Stimulated activated CD8-positive, alpha-beta memory T cell treated with anti-CD3 and anti-CD28 coated beads, Interleukin-7, amount 100 ng/mL, for 1 hour (primary cell): ENCODE measurements at places on chromosomes 4 and X.

- DNase-seq = no peak
Observed at GRCh38 chrX:132692526-132692925, 203.7 kb upstream of the MBNL3 start.

GRCh38 chr4:154332681-154333421, 158.7 kb downstream of the DCHS2 start:
- DNase-seq = no peak

- no peak for DNase-seq
Observed at GRCh38 chr4:110510955-110511544, 35.1 kb downstream of the ENPEP start.

DNA sequence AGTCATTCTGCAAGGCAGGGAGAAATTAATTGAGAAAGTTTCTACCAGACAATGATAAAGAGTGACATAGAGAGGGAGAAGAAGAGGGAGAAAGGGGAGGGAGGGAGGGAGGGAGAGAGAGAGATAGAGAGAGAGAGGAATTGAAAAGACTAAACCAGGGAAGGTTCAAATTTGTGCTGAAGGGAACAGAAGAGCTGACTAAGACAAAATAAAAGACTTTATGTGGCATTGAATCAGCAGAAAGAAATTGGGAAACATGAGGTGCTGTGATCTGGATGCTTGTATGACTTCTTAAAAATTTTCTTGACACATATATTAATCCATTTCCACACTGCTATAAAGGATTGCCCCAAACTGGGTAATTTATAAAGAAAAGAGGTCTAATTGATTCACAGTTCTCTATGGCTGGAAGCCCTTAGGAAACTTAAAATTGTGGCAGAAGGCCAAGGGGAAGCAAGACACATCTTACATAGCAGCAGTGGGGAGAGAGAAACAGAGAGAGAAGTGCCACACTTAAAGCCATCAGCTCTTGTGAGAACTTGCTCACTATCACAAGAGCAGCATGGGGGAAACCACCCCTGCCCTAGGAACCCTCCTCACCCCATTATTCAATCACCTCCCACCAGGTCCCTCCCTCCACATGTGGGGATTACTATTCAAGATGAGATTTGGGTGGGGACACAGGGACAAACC, 13.5 kb upstream of the CXCL6 start:
- DNase-seq = no peak

- no peak for DNase-seq
Observed at GRCh38 chr4:86481440-86481839, 112.7 kb upstream of the PTPN13 start.

- no peak for DNase-seq
Observed at GRCh38 chrX:11064851-11065600, 46.1 kb upstream of the HCCS start.

GRCh38 chrX:30762755-30763154, 109.5 kb downstream of the GK start:
- no peak for DNase-seq

- DNase-seq = no peak
Observed at GRCh38 chr4:15240764-15241163, 187.1 kb upstream of the C1QTNF7 start.

- no peak for DNase-seq
Observed at GRCh38 chr4:118557298-118557851, 127.8 kb upstream of the METTL14 start.

GRCh38 chrX:130395341-130395740, 6.4 kb upstream of the RBMX2 start:
- no peak for DNase-seq

DNA sequence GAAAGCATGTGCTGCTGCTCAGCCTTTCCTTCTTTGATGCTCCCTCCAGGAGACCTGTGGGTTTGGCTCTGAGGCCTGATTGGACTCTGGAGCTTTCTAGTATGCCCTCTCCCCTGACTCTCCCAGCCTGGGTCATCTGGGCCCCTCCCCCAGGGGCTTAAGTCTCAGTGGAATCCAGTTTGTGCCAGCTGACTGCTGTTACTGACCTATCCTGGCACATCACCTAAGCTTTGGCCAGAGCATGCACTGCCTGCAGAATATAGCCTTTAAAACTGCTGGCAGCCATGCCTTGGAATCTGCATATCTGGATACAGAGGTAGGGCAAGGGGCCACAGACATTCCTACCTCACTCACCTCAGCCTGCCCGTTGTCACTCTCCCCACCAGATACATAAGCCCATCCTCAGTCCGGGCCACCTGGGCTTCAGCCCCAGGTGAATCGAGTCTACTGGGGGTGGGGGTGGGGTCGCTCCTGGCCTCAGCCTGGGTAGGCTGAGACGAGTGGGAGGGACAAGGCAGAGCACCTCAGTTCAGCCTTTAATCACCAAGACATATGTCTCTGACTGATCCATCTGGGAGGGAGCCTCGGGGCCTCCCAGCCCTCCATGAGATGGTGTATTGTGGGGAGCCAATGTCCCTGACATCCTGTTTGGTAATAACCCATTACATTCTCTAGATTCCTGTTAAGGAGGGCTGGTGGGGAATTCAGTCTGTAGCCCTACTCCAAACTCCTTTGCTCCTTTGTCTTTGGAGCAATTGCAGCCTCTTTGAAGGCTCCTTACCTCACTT, 61.2 kb downstream of the STARD8 start:
- no peak for DNase-seq

DNA sequence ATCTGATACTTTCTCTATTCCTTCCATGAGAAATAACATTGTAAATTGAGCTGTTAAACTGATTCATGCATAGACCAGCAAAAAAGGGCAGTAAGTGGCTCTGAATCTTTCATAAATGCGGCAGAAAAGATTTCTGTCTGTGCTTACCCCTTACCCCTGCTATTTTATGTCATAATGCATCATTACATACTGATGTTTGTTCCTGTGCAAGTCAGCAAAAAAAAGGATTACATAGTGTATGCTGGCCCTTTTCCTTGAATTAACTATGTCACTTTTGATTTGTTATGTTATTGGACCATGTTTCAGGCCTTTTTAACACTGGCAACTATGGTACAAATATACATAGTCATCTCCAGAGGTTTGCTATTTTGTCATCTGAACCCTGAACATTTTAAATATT, 2159.7 kb downstream of the PCDH7 start:
- DNase-seq = no peak

- DNase-seq = no peak
Observed at GRCh38 chr4:121150486-121150885, 13.6 kb downstream of the TNIP3 start.

GRCh38 chrX:135193740-135194139, 22.5 kb upstream of the CT55 start:
- no peak for DNase-seq

- no peak for DNase-seq
Observed at GRCh38 chrX:28408017-28408723, 179.1 kb upstream of the IL1RAPL1 start.

DNA sequence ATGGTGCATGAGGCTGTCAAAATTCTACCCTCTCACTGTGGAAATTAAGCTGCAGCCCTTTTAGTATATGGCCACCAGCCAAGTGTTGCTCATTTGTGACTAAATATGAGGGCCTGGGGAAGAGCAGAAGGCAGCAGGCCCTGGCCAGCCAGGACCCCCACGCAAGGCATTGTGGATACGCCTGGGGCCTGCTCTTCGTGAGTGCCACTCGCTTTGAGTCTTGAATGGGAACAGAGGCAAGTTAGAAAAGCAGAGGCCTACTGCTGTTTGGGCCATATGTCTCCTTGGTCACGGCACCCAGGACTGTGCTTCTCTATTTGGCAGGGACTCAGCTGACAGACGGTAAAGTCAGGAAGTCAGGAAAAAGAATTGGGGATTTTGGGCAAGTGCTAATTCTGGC, 10.9 kb downstream of the RTL5 start:
- no peak for DNase-seq

DNA sequence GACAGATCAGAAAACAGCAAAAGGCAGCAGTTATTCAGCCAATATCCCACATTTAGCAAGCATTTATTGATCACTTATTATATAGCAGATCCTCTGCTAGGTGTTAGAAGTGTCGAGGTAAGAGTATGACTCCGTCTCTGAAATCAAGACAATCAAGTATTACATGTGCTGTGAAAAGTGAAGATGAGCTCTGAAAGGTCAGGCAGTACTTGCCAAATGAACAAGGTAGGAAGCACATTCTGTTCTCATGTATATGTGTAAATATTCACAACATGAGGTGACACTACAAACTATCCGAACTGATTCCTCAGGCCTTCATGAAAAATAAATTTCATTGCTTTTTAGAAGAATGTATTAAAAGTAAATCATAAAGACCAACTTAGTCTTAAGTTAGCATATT, 15.3 kb downstream of the ATP1B4 start:
- no peak for DNase-seq

DNA sequence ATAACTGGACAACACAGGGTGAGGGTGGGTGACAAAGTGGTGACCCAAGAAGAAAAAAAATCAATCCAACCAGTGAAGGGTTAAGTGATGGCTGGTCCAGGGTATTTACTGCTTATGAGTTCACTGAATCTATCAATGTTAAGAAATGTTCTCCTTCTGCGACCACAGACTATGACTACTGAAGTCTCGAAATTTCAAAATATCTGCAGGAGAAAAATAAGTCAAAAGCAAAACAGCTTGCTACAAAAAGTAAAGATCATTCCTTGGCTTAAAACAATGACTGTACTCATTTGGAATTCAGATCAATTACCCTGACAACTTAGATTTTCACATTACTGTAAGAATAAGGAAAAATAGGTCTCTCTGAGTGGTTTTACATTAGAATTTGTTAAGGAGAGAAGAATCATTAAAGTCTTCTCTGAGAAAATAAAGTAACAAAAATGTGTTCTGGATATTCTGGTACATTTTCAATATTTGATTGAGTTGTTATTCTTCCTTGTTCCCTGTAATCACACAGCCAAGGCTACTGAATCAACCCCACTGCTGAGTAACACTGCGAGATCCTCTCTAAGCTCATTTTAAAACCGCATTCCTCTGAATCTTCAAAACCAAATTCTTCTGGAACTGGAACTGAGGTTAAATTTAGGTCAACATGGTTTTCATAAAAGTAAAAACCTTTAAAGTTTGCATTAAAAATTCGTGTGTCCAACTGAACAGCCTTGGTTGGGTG, 22.7 kb downstream of the SMPX start:
- DNase-seq = no peak

GRCh38 chr4:15719506-15719905, 16.6 kb downstream of the BST1 start:
- no peak for DNase-seq

GRCh38 chrX:100650841-100651240, 6.8 kb downstream of the SRPX2 start:
- no peak for DNase-seq

DNA sequence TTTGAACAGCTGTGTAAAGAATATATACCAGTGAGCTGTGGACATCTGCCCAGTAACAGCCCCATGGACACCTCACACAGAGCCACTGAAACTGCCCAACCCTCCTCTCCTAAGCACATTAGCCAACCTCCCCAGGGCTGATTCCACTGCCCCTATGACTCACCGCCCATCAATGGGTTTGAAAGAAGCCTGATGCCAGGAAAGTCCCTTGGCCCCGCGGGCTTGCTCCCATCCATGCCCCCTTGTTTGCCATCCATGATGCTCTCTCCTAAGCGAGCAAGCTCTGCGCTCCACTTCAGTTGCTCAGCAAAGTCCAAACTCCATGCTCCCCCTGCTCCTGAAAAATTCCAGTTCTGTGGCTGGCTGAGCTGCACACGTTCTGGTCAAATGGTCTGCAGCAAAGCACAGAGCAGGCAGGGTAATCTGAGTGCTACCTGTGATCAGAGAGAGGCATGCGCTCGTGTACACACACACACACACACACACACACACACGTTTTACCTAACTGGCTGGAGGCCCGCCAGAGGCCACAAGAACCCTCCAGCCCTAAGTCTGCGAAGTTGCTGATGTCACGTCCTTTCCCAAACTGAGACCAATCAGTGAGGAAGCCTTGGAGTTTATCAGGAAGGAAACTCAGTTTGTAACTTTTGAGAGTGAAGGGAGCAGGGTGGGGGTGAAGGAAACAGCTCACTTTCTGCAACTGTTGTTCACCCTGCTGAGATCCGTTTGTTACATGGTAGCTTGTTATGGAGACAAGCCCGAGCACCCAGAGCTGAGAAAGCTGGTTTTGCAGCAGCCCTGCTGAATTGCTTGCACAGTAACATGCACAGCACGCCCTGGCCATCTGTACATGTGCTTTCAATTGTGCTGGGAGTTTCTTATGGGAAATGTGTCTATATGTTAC, at the start of gene ASB9:
Gene ASB9, minus strand, starts transcription at position 466 of the 904 bp plus-strand sequence. Its CDS starts 209 bp downstream, at position 257.
- DNase-seq = no peak

DNA sequence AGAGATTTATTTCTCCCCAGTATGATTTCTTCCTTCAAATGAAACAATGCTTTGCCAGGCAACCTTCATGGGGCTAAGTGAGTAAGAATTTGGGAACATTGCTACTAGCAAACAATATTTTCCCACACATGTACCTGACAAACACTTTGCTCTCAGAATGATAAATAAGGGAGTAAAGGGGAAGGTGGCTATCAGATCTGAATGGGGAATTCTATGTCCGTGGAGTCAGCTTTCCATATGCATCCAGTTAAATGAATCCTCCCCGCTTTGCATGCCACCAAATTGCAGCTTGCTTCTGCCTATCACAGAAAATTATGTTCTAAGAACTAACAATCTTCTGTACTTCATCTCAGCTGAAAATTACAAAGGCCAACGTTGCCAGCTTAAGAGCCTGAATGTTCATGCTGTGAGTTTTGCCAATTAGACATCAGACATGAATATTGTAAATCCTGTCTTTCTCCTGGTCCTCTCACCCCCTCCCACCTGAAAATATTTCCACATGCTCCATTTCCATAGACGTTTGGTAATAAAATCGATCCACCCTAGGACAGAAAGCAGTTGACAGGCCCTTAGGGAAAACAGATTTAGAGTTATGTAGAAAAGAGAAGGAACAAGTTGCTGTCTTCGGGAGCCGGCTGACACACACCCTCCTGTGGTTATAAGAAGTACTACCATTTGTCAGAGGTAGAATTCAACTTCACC, 6.3 kb downstream of the MEPE start:
- DNase-seq = no peak
